Activated naive CD8-positive, alpha-beta T cell treated with anti-CD3 and anti-CD28 coated beads, Interleukin-2, amount 50 U/mL, for 24 hours (primary cell): ENCODE measurements at places on chromosomes 7 and 10.

DNA sequence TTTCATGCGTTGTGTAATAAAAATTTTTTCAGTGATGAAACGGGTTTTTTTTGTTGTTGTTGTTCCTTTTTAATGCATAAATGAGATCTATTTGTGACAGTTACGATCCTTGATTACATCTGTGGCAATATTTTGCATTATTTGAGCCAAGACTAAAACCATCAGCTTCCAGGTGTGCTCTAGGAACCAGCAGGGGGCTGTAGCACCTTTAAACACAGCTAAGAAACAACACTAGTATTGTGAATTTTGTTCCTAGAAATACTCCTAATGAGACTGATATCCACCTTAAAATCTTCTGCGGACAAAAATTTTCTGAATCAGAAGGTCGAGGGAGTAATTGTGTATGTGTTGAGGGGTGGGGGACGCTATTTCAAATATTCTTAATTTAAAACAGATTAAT is 52.6 kb downstream of the FGFBP3 start:
- no peaks in the 10 kb centered on the region for H3K4me1 ChIP-seq
- DNase-seq: no peak
- H3K4me3 ChIP-seq: no peak overlapping the region
- peaks cover 38% of the 10 kb centered on the region for H3K36me3 ChIP-seq
- H3K27ac ChIP-seq: no peak overlapping the region

- H3K4me1 ChIP-seq: peaks cover 48% of the 10 kb centered on the region
- peaks cover 3% of the 10 kb centered on the region for H3K27me3 ChIP-seq
- DNase-seq: peak; percentile 79
- peak overlapping the region; percentile 100 for H3K27ac ChIP-seq
Observed at GRCh38 chr10:102133373-102134195, 744 bp downstream of the PPRC1 start.

DNA sequence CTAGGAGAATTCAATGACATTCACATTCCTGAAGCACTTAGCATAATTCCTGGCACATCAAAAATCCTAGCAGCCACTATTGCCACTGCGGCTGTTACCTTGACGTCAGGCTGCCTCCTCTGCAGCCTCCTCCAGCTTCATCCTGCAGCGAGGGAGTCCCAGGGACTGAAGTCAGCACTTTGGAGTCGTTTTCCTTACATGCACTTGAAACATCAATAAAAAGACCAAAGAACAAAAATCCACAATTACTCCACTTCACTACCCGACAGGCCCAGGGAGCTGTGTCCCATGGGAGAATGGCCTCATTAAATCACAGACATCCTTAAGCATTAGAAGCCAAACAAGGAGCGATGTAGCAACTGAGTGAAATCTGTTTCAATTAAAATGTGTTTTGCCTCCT is 48.6 kb upstream of the NANOS1 start:
- H3K36me3 ChIP-seq: peaks cover 4% of the 10 kb centered on the region
- DNase-seq: no peak
- no peak overlapping the region for H3K27ac ChIP-seq
- no peak overlapping the region for H3K4me3 ChIP-seq

- DNase-seq: no peak
- H3K27ac ChIP-seq: no peak overlapping the region
- H3K36me3 ChIP-seq: no peaks in the 10 kb centered on the region
- no peaks in the 10 kb centered on the region for H3K4me1 ChIP-seq
Observed at GRCh38 chr7:30924624-30925023, 13.0 kb downstream of the AQP1 start.

- H3K4me3 ChIP-seq: peak overlapping the region; percentile 87
- H3K4me1 ChIP-seq: peaks cover 47% of the 10 kb centered on the region
- no peak for DNase-seq
- peak overlapping the region; percentile 56 for H3K27ac ChIP-seq
- peaks cover 2% of the 10 kb centered on the region for H3K27me3 ChIP-seq
Observed at GRCh38 chr7:99143521-99143852, 421 bp downstream of the SMURF1 start.

- no peak overlapping the region for H3K27ac ChIP-seq
- peaks cover 6% of the 10 kb centered on the region for H3K4me1 ChIP-seq
- DNase-seq: no peak
- H3K27me3 ChIP-seq: no peaks in the 10 kb centered on the region
- no peak overlapping the region for H3K4me3 ChIP-seq
Observed at GRCh38 chr7:30831936-30832335, 60.7 kb downstream of the MINDY4 start.
